ENCODE measurements at places on chromosomes 11 and 22.
A peak's percentile ranks its signal among the peaks of the same experiment; 100 is the strongest.

- no peak for DNase-seq
Observed at GRCh38 chr22:43827926-43828724, 16.0 kb upstream of the EFCAB6 start.

DNA sequence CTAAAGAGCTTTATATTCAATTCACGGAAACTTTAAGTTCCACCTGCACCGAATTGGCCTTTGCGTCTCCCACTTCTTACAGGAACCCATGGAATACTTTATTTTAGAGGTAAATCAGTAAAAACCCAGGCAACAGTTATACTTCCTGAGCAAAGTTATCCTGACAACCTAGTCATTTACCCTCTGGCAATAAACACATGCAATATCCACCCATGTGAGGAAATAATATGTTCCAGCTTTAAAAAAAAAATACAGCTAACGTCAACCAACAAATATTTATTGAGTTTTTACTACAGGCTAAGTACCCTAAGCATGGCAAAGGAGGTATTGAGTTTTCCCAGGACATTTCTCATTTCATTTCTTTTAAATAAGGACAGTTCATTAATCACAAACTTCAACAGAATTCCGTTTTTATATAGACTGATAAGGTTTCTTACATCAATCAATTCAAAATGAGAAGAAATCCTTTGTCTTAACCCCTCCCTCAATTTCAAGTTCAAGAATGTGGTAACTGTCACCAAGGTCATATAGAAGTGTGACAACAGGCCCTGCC lies 38.3 kb upstream of the CCDC34 start:
- no peak for DNase-seq

- peak; percentile 15 for DNase-seq
Observed at GRCh38 chr11:36540998-36541397, 26.8 kb upstream of the RAG1 start.

- no peak for DNase-seq
Observed at GRCh38 chr11:67002297-67002913, 20.5 kb upstream of the SYT12 start.

- no peak for DNase-seq
Observed at GRCh38 chr22:29109822-29110221, 37.0 kb downstream of the KREMEN1 start.
